ENCODE measurements at places on chromosomes 4 and X. TPM values are rescaled to one million over a fixed set of nuclear protein-coding genes. Genes with fewer than 3 reads are reported as not detected.

GRCh38 chr4:141153751-141154510 lies 20.7 kb upstream of the RNF150 start:
- DNase-seq = no peak

DNA sequence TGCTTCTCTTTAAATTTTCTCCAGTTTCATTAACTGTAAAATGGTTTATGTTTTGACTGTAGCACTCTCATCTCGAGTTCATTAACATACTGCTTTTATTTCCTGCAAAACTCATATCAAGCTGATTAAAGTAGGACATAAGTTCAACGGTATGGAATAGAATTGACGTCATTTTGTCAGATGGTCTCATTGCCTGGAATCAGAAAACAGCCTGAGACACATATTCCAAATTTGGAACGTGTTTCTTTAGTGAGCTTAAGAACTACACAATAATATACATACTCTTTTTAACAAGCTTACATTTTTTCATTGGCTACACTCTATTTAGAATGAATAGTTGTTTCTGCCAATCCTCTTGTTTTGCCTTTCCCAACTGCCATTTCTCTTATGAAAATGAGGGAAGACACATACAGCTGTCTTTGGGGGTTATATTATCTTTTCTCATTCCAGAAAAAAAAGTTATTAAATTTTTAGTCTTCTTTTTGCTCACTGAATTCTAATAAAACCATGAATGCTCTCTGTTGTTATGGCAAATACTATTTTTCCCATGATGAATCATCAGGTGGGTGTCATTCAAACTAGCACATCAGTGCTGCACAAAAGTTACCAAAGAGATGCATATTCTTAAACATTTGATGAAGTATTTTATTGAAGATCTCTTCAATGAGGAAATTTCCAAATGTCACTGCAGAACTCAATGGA lies 162.8 kb downstream of the GABRB1 start:
- DNase-seq = no peak

- no peak for DNase-seq
These were observed 67.6 kb downstream of the PDGFRA start for GRCh38 chr4:54296548-54297203.

GRCh38 chrX:41670112-41670511 lies 18.7 kb upstream of the GPR34 start:
- DNase-seq = no peak

GRCh38 chr4:110612631-110613269 lies 10.1 kb downstream of the PITX2 start:
- no peak for DNase-seq

- no peak for DNase-seq
These were observed 201.8 kb downstream of the SOWAHB start for GRCh38 chr4:76696109-76696508.

The NSG1 gene
- 82.6 TPM for polyA plus RNA-seq

The OTUD6A gene
- polyA plus RNA-seq = not detected

DNA sequence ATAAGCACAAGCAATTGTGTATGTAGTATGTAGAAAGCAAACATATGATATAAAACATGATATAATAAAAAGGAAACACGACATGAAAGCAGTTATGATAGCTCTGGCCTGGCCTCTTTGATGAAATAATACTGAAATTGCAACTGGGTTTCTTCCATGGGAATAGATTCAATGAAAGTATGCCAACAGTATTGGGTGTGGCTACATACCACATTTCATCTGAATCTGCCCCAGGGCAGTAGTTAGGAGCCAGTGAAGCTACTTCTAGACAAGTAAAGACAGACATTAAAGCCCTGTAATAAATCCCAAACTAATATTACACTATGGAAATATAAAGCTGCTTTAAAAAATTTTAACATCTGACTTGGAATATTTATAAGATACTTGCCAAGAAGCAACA lies 207.3 kb downstream of the FBXW7 start:
- DNase-seq = no peak

GRCh38 chrX:123665197-123665596 lies 67.7 kb downstream of the THOC2 start:
- DNase-seq = no peak

- DNase-seq = no peak
These were observed 133.7 kb downstream of the SOWAHB start for GRCh38 chr4:76764251-76764650.

Data from CD4-positive, alpha-beta memory T cell (primary cell).